ENCODE measurements at places on chromosomes 1 and 21.

- DNase-seq, result peak; percentile 80
These were observed 26.0 kb downstream of the MACF1 start for GRCh38 chr1:39230261-39231190.

GRCh38 chr1:170240409-170240808 lies 94.7 kb downstream of the NTMT2 start:
- DNase-seq, result no peak

- DNase-seq, result no peak
These were observed 135.2 kb upstream of the CYYR1 start for GRCh38 chr21:26708223-26708800.

DNA sequence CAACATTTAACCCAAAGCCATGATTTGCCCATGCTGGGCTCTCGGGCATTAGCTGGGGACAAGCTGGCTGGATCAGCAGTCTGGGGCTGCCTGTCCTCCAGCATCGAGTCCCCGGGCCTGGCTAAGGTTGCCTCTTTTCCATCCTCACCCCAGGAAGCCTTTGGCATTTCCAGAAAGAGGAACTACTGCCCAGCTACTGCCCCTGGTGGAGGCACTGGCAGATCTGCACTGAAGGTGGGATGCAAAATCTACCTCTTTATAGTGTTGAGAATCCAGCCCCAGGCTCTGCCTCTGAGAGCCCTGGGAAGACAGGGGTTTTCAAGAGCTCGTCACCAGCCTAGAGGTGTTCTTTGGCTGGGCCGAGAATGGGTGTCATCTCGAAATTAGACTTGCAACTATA lies 635.9 kb downstream of the MATN1 start:
- peak; percentile 10 for DNase-seq

DNA sequence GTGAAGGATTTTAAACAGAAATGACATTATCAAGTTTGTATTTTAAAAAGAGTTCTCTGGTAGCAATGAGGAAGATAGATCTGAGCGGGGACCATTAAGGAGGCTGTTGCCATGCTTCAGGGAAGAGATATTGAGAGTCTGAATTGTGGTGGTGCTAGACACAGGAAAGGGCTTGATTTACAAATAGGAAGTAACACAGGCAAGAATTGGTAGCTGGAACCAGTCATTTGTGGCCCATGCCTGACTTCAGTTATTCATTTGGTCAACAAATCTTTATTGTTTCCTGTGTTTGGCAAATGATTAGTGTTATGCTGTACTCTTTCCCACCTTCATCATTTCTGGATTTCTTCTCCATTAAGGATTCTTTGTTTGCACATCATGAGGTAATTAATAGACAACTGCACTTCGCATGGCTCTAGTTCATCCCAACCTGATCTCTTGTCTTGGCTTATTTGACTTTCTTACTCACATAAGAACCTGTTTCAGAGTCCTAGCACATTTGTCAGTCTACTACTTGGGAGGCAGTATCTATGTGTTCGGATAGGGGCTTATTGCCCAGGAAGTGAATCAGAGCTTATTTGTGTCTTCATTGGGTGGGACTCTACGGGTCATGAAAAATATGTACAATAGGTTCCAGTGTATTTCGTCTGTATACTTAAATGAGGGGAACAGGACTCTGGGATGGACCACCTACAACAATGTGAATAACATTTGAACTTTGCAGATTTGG lies 32.3 kb downstream of the EEIG2 start:
- DNase-seq, result no peak

- peak; percentile 56 for DNase-seq
These were observed 36.6 kb downstream of the RABIF start for GRCh38 chr1:202852163-202852904.

DNA sequence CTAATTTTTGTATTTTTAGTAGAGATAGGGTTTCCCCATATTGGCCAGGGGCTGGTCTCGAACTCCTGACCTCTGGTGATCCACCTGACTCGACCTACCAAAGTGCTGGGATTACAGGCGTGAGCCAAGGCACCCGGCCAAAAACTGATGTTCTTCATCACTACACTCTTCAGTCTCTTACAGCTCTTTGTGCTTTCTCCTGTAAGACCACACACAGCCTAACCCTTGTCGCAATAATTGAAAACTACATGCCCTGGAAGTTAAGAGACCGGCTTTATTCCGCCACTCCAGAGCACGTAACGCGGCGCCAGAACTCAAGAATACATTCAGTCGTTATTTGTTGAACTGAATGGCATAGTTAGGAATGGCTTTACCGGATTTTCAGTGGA lies 552 bp downstream of the GPATCH4 start:
- no peak for DNase-seq

GRCh38 chr1:241924080-241924808 lies 33.3 kb upstream of the BECN2 start:
- DNase-seq, result no peak

DNA sequence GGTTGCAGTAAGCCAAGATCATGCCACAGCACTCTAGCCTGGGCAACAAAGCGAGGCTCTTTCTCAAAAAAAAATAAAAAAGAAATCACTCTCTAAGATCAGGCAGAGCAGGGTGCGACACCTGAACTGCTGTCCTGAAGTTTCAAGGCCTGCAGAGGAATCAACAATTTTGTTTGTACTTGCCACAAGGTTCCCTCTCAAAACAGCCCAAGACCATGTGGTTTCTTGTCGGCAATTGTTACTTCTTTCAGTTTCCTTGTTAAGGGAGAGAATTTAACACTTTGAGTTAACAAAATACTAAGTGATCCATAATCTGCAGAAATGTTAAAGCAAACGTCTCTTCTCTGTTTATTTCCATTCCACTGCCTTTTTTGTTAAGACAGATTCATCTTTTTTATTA lies 36.5 kb downstream of the MACO1 start:
- no peak for DNase-seq

GRCh38 chr1:4044967-4045366 lies 144.9 kb upstream of the C1orf174 start:
- no peak for DNase-seq
